Pons (tissue), 1 donor: ENCODE measurements at places on chromosomes 2 and 18.

DNA sequence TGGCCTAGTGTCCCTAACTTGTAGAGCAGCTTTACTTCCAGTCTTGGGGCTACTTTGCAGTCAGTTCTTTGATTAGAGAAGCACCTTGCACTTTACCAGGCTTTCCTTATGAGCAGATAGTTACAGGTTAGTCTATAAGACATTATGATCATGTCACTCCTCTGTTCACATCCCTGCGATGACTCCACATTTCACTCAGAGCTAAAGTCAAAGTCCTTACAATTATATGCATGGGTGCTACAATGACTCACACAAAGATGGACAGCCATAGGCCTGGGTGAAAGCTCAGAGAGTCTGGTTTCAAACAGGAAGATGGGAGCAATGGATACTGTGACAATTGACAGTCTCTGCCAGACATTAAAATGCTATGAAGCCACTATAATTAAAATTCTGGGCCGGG, 27.1 kb upstream of the SSB start:
- DNase-seq: no peak

DNA sequence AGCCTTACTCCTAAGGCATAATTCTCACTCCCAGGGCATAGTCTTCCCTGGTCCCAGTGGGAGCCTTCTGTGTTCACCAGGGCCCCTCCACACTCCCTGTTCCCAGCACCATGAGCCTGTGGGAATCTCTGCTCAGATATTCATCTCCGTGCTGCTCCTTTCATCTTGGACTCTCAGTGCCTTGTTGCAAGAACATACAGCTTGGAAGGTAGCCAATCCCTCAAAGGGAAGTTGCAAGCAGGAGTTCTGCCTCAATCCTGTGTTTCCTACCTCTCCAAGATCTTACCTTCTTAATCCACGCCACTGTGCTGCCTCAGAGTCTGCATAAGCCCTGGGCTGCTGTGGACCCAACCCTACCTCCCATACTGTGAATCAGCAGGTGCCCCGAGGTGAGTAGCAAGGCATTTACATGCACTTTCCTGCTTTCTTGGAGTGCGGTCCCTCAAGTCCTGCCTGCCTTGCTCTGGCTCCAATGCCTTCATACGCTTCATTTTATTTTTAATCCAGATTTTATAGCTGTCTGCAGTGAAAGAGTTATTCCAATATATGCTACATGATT, 413.8 kb upstream of the RAB6C start:
- peak; percentile 47 for DNase-seq

DNA sequence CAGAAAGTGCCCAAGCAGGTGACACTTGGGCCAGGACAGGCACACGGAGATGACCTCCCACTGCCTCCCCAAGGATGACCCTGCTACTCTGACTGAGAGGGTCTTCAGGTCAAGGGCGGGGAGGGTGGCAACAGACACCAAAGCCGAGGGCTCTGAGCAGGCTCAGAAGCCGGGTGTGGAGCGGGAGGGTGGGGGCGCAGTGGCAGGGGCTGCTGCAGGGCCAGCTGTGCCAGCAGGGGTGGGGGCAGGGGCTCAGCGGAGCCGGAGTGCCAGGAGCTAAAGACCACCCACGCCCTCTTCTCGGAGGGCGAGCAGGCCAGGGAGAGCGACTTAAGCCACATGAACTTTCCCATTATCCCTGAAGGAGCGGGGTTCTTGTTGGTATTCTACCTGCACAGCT, 93.3 kb upstream of the MBOAT2 start:
- DNase-seq: no peak

DNA sequence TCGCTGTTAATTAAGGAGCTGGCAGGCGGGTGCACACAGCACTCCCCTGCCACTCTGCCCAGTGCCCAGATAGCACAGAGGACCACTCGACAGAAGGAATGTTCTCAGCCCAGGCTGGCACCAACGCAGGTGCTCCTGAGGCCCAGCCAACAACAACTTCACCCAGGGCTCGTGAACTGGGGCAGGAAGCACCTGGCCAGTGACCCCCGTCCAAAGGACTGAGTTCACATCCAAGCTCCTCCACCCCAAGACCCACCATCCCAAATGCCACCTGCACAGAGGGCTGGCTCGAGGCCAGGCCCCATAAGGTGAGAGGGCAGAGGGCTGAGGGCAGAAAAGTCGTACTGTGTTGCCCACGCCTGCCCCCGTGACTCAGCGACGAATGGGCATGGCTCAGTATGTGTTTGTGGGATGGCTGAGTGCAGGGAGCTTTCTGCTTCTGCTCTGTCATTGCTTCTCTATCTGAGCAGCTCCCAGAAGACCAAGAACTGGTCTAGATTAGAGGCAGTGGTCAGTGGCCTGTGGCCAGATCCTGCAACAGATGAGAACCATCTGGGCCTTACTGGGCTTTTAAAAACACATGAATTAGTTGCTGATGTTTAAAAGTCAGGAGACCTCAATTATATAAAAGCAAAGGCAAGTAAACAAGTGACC, 68.4 kb downstream of the POLR1A start:
- DNase-seq: peak; percentile 21

GRCh38 chr18:76518123-76518859, 23.2 kb upstream of the ZNF516 start:
- no peak for DNase-seq

DNA sequence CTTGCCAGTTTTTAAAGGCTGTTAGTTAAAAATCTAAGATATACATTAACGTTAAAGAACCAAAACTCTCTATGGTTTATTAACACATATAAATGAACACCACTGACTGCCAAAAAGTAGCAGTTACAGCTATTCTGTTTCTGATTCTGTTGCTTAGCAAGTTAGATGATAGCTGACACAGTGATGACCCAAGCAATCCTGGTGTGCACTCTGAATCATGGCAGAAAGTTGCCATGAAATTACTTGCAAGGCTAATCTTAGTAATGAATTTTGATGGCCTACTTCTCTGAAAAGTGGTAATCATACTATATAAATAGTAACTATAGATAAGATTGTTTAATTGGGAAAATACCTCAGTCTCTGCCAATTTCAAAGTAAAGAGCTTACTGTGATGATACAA, 57.7 kb downstream of the ROCK2 start:
- DNase-seq: no peak

DNA sequence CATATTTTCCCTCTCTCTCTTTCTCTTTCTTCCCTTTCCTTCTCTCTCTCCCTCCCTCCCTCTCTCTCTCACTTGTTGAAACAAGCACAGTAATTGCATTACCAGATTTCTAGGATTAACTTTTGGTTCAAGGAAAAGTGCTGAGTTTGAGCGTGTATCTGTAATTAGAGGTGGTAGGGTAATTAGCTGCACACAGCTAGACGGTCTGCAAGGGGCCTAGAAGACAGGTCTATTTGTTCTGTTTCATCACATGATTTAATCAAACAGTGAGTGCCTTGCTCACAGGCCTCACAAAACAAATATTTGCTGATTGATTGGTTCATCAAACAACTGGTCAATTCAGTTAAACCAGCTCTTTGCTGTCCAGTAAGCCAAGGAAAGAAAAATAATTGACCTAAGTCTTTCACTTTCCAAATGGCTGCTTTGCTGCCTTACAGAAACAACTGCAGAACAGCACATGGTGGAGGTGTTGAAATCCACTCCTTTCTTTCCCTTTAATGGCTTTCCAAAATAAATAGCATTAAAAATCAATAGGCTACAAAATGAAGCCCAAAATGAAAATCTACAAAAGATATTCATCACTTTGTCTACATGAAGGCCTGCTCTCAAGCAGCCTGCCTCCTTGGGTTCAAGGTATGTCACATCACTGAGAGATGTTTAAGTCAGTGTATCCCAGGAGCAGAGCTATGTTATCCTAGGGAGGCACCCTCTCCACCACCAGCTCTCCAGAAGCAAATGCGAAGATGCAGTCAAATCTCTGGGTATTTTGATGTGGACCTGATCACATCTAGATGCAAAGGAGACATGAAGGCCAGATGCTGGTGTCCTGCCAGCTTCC, 264.4 kb upstream of the SIX2 start:
- DNase-seq: no peak

GRCh38 chr2:224287531-224287930, 114.4 kb downstream of the FAM124B start:
- no peak for DNase-seq
